ENCODE measurements at places on chromosomes 7 and 10.

- DNase-seq = no peak
Observed at GRCh38 chr7:135798095-135798494, 49.5 kb upstream of the FAM180A start.

- DNase-seq = no peak
Observed at GRCh38 chr7:21338728-21339164, 89.1 kb upstream of the SP4 start.

DNA sequence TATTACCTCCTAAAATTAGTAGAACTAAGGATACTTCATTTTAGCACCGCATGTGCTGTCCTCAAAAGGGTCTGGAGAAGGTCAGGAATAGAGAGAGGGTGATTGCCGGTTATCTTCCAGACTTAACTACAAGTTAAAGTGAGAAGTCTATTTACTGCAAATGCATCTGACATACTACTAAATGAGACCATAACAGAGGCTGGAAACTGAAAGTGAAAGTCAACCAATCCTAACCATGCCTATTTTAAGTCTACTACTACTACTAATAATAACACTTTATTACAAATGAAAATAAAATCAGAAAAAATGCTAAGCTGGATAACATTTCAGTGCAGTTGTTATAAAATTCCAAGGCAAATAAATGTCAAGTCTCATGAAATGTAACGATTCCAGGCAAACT is 244.7 kb downstream of the KIF20B start:
- DNase-seq = no peak

- DNase-seq = no peak
Observed at GRCh38 chr10:61389887-61390286, 63.3 kb downstream of the TMEM26 start.

DNA sequence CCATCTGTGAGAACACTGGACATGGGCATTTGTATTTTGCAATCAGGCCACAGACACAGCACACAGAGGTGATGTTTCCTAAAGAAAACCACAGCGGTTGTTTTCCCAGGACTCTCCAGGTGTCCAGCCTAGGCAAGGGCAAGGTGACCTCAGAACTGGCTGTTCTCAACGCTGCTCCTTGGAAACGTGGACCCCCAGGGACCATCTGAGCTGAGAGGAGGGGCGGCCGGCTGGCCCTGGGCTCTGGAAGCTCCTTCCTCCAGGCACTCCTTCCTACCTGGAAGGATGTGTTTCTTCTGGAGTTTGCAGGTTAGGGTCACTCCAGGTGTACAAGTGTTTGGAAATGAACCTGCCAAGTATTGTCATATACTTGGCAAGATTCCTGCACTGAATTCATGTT is 103.1 kb downstream of the ADARB2 start:
- DNase-seq = no peak

- DNase-seq = no peak
Observed at GRCh38 chr10:87849001-87849400, 14.3 kb downstream of the KLLN start.

DNA sequence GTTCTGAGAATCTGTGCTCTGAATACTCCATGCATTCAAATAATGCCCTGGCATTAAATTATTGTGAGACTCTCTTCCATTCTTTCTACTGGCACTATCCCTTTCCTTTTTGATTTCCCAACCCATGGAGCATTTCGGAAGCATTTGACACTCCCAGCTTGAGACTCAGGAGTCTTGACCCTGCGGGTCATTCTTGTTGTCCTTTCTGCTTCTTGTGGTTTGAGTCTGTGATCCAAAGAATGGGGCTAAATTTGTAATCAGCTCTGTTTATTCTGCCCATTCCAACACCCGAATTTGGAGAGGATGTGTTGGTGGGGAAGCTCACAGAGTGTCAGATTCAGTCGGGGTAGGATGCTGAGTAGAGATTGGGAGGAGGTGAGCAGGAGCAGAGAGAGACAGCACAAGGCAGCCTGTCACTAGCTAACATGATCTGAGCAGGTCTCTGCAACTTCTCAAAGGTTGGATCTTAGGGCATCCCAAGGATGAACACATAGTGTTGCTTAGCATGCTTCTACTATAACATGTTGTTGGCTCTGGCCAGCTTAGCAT is 80.4 kb upstream of the BMPER start:
- no peak for DNase-seq

GRCh38 chr10:133196936-133197758 is 32.9 kb upstream of the UTF1 start:
- no peak for DNase-seq

- no peak for DNase-seq
Observed at GRCh38 chr10:115947104-115947503, 325.9 kb downstream of the GFRA1 start.

DNA sequence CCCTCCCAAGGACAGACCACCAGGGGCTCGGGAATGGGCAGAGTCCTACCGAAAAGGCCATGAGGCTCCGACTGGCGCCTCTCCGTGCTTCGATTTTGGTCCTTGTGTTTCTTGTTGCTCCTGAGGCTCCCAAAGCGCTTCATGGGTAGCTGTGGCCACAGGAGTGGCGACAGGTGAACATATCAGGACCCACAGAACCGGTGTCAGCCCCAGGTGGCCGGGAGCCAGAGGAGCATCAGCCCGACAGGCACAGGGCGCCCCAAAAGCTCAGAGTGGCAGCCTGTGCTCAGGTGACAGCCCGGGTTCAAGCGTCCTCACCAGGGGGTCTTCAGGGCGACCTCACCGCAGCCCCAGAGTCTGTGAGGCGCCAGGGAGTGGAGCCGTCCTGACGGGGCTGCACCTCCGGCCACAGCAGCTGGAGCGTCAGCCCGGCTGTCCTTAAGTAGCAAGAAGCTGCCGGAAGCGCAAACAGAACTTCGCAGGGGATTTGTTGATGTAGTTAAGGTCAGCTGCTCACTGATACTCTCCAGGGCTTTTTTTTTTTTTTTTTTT is 141.0 kb downstream of the PRKAG2 start:
- no peak for DNase-seq

DNA sequence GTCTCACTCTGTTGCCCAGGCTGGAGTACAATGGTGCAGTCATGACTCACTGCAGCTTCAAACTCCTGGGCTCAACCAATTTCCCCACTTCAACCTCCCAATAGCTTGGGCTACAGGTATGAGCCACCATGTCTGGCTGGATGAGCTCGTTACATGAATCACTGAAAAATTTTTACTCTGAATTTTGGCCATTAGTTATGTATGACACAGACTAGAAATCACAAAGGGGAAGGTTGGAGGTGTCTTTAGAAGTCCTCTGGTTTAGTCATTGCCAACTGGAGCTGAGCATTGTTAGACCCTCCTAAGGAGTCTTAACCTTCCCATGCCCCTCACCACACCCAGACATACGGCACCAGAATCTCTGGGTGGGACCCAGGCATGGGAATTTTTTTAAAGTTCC is 34.7 kb downstream of the SVIL start:
- no peak for DNase-seq

- DNase-seq = no peak
Observed at GRCh38 chr7:142263598-142264380, 5.9 kb upstream of the PRSS58 start.

DNA sequence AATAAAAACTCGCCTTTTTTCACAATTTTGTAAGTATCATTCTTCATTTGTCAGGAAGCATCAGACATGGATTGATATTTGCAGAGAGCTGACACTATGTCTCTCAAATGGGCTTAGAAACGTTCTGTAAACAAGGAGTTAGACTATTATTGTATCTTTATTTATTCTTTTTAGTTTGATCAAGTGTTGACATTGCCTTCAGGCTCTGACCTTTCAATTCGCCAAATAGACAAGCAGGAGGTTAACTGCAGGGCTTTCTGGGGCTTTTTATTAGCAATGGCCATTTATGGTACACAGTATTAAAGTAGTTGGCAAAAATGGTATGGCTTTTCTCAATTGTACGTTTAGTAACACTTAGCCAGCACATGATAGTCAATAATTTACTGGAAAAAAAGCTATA is 221.7 kb downstream of the ZWINT start:
- no peak for DNase-seq

- DNase-seq = no peak
Observed at GRCh38 chr7:22787951-22788350, 34.7 kb downstream of the TOMM7 start.

DNA sequence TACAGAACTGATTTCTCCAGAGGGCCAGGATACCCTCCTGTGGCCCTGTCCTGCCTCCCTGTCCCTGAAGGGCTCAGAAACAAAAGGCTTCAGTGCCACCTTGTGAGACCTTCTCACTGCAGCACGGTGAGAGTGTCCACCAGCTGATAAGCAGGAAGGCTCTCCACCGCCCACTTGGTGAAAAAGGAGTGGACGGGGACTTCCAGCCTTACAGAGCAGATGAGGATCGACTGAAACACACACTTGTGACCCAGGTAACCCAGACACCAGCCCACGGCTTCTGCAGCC is 330.1 kb downstream of the GRID1 start:
- DNase-seq = no peak

GRCh38 chr10:132944510-132944909 is 2.1 kb upstream of the CFAP46 start:
- DNase-seq = no peak

- no peak for DNase-seq
Observed at GRCh38 chr10:64396105-64396708, 875.0 kb downstream of the REEP3 start.

- DNase-seq = no peak
Observed at GRCh38 chr10:28925121-28925663, 247.9 kb downstream of the BAMBI start.

GRCh38 chr7:130154501-130155317 is 50.5 kb downstream of the TMEM209 start:
- no peak for DNase-seq

DNA sequence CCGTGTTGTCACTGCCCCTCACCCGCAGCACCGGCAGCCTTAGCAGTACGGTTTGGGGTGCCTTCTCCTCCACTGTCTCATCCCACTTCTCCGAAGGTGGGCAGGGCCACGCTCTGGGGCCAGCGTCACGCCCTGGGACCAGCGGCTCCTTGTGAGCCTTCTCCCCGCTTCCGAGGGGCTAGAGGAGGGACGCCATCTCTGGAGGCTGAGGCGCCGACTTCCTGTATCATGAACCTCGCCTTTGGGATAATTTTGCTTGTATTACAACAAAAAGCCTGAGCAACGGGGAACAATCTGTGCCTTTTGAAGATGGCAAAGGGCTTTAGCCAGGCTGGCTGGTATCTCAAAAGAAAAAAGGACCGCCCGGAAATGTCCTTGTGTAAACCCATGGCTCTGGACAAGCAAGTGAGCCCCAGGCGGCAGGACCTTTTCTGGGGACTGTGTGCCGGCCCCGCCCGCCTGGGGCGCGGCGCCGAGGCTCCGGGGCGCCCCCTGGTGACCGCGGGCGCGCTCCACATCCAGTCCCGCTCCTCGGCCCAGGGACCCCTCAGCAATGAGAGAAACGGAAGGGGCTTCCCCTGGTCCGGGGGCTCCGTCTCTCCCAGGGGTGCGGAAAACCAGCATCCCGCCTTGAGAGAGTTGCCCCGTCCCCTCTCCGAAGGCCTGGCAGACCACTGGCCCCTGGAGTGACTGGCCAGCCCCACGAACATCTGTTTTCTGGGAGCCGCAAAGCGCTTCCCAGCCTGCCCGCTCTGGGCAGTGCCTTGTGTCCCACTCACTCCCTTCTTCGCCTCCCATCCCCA is 3.8 kb downstream of the DEPP1 start:
- DNase-seq = peak; percentile 40

DNA sequence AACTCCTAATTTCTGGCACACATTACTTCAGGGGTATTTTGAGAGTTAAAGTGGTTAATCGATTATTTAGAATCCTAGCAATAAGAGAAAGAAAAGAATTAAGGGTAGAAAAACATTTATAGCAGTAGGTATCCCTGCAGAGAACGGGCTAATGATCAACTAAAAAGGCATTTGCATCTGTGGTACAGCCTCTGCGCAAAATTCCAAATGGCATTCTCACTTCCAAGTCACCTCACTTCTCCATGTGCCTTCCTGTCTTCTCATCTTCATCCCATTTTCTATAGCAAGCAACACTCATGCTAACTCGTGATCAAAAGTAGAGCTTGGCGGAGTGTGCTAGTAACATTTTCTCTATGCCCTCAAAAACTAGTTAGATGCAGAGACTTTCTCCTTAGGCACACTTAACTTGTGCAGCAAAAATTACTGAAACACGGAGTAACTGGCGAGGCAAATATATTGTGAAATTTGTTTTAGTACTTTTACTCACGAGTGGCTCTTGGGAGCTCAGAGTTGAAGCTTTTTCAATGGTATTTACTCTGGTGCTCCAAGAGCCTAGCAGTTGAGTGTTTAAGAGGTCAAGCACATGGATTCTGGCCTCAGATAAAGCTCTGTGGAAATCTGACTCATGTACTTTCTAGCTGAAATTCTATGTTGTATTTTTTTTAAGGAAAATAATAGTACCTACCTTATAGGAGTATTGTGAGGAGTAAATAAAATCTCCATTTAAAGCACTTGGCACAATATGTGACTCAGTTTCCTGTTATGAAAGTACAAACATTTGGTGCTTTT is 65.1 kb downstream of the MET start:
- DNase-seq = no peak

- no peak for DNase-seq
Observed at GRCh38 chr7:139572071-139572470, 48.6 kb downstream of the CLEC2L start.

- DNase-seq = no peak
Observed at GRCh38 chr7:22572292-22572691, 72.3 kb upstream of the STEAP1B start.

DNA sequence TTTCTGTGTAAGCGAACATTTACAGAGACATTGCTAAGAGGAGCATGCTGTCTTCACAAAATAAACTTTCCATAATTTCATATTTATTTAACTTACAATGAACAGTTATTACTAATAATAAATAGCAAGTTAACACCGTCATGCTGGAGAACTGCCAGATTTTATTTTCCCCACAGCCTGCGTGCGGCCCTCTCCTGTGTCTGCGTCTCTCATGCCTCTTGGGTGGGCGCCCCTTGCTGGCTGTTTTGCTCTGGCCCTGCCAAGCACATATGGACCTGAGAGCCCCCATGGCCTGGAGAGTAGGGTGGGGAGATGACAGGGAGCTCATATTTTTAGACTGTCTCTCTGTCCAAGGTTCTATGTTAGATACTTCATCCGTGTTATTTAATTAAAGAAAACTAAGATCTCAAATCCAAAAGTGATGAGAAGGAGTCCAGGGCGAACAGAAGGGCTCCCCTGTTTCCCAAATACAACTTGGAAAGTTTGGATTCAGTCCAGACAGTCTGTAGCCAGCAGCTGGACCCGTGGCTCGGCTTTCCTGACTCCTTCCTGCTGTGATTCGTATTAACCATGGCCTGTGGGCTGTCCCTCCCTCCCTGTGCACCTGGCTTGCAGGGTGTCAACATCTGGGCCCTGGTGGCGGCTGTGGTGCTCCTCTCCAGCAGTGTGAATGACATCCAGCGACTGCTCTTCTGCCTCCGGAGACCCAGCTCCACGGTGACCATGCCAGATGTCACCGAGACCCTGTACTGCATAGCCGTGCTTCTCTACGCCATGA is 20.5 kb downstream of the FBH1 start:
- DNase-seq = no peak

- no peak for DNase-seq
Observed at GRCh38 chr10:78450807-78451485, 417.3 kb downstream of the RPS24 start.

DNA sequence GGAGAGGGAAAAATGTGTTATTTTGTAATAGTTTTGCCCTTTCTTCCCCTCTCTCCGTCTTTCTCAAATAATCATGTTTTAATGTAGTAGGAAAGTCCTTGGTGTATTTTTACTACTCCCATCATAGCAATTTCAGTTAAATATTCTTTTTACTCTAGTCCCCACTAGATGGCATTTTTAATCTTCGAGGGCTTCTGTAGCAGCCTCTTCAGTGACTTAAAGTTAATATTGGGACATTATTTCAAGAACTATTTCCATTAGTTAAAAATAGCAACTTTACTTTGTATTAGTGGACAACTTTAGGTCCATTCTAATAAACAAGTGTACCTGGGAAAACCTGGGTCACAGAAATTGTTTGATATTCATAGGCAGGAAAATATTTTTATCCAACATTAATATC is 23.0 kb downstream of the EDRF1 start:
- no peak for DNase-seq

Data from central memory CD8-positive, alpha-beta T cell (primary cell).